ENCODE measurements at places on chromosomes 5 and 9.

- DNase-seq: no peak
These were observed 117.4 kb downstream of the NPR3 start for GRCh38 chr5:32828492-32828891.

GRCh38 chr5:179679014-179679674 lies 1.7 kb downstream of the CBY3 start:
- DNase-seq: peak; percentile 54

- no peak for DNase-seq
These were observed 14.0 kb downstream of the SNX18 start for GRCh38 chr5:54531546-54531945.

- no peak for DNase-seq
These were observed 566 bp downstream of the IRX2 start for GRCh38 chr5:2750758-2751464.

DNA sequence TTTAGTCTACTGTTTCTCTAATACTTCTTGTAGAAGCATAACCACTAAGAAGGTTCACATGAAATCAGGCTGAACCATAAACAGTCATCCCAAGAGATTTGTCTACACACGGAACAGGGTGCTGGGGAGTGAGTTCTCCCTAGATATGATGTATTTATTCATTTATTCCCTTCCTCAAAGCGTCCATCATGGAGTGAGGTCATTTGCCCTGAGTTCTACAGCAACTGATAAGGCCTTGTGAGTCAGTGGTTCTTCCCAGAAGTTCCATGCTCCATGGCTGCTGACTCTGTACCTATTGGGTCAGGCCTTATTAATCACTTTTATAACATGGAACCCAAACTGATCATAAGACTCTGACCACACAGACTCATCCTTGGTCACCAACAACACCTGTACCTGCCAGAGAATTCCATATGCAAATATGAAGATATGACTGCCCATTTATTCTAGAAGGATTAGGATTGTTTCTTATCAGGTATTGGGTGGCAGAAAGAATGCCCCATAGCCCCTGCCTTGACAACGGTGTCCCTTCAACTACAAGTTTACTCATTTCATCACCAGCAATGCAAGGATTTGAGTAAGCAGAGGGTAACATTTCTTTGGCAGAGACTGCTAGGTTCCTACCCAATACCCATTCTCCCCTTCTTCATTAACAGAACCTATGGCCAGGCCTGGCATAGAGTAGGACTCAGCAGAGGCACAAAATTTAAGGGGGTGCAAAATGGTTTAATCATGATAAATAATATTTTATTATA lies 118.1 kb downstream of the LHFPL2 start:
- DNase-seq: no peak

GRCh38 chr5:116011046-116011445 lies 21.2 kb upstream of the ARL14EPL start:
- no peak for DNase-seq

DNA sequence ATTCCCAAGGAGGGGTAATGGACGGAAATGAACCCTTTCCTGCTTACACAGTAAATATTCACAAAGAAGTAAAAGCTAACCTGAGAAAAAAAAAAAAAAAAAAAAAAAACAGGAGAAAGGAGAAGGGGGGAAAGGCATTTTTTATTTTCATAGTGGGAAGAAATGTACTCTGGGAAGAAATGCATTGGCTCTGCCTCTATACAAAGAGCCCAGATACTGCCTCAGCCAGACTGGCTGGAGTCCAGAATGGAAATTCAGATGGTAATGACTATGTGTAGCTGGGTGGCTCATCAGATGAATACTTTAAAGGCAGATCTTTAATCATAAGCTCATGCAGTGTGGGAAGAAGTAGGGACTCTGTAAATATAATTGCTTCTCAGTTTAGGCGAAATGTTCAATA lies 124.9 kb upstream of the ZNF608 start:
- no peak for DNase-seq

GRCh38 chr9:131467214-131467935 lies 35.3 kb upstream of the POMT1 start:
- no peak for DNase-seq

DNA sequence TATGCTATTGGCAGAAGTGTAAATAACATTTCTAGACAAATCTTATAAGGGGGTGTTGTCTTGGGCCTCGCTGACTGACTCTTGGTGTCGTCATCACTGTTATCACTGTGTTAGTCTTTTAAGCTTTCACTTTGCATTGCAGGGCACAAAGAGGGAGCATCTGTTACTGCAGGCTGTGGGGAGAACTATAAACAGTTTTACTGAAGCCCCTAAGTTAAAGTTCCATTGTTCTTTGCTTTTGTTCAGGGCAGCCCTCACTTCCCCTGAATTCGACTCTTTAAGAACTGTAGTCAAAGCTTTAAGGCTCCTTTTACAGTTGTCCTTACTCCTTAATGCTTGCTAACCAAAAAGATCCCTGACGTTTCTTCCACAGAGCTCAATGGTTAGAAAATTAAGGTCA lies 605.0 kb downstream of the RAB3C start:
- no peak for DNase-seq

DNA sequence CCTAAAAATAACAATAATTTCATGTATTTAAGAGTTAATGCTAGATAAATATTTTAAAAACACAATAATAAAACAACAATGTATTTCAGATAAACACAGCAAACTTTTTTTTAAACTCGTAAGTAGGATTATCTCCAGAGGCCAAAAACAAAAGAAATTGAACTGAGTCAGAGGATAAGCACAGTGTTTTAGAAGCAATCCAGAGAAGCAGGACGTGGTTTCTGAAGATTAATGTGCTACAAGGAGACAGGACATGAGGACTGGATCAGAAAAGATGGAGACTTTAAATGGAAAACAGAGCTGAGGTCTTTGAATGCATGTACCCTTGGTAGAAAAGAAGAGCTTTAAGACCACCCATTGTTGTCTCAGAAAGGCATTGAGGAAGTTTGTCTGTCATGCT lies 491.2 kb upstream of the TLE4 start:
- DNase-seq: no peak

DNA sequence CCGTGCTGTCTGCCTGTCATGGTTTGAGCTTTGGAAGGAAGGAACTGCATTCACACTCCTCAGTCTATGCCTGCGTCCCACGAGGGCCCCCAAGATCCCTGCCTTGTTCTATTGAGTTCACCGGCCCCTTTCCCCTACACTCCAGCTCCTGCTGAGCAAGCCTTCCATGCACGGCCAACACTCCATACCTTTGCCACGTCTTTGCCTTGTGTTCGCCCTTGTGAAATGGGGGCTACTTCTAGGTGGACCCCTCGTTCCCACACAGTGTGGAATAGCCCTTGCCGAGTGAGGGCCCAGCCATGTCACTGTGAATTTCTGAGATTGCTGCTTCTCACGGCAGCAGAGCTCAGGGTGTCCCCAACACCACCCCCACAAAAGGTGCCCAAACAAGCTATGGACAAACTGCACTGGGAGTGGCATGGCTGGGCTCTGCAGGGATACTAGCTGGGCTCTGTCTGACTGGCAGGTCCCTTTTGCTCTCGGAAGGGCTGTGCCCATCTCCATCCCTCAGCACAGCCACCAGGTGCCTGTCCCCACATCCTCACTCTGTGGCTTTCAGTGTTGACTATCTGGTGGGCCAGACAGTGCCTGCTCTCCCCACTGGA lies 67.9 kb upstream of the ADAMTS2 start:
- DNase-seq: no peak

DNA sequence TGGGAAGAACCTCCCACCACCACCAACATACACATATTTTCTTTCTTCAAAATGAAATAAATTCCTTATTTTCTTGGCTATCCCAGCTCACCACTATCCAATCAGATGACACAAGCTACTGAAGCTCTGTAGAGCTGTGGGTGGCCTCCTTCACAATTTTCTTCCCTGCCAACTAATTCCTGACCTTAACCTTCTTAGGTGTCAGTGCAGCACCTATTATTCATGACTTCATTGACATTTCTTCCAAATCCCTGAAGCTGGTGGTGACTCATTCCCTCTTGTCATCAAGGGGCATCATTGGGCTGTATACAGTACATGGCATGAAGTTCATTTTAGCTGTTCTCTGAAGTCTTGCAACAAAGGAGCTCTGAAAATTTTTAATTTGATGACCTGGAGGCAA lies 42.0 kb upstream of the ADRA1B start:
- no peak for DNase-seq

- DNase-seq: no peak
These were observed 4.3 kb downstream of the FYB1 start for GRCh38 chr5:39214912-39215709.

GRCh38 chr5:132016721-132017250 lies 5.3 kb upstream of the ACSL6 start:
- no peak for DNase-seq

DNA sequence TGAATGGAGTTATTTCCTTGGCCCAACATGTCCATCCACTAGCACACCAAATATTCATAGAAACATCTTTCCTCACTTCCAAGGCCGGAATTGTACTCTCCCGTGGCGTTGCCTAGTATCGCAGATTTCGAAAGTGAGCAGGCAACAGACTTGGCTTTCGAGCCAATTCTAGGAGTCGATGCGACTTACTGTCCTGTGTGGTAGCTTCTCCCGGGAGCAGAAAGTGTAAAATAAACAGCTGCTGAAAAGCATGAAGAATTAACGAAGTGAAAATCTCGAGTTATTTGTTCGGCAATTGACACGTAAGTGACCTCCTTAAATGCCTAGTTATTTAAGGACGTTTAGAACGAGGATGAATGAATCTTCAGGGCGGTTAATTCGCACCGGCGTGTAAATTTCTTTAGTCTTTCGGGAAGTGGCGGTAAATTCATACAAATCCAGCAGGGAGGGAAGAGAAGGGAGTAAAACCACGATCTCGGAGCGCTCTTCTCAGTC lies 449 bp upstream of the PCSK5 start:
- no peak for DNase-seq

DNA sequence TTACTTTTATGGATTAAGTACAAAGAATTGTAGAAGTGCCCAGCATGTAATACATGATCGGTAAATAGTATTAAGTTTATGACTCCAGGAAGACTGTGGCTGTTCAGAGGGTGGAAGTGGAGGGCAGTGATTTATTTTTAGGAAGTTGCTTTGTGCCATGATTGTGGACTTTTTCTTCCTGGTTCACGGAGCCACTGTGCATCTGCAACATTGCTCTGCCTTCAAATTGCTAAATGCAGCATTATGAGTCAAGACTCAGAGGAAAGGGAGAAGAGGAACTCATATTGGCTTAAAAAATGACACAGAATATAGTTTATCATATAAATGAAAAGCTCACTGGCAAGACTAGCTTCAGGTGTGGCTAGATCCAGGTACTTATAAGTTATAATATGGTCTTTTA lies 301.5 kb downstream of the KCTD16 start:
- no peak for DNase-seq

DNA sequence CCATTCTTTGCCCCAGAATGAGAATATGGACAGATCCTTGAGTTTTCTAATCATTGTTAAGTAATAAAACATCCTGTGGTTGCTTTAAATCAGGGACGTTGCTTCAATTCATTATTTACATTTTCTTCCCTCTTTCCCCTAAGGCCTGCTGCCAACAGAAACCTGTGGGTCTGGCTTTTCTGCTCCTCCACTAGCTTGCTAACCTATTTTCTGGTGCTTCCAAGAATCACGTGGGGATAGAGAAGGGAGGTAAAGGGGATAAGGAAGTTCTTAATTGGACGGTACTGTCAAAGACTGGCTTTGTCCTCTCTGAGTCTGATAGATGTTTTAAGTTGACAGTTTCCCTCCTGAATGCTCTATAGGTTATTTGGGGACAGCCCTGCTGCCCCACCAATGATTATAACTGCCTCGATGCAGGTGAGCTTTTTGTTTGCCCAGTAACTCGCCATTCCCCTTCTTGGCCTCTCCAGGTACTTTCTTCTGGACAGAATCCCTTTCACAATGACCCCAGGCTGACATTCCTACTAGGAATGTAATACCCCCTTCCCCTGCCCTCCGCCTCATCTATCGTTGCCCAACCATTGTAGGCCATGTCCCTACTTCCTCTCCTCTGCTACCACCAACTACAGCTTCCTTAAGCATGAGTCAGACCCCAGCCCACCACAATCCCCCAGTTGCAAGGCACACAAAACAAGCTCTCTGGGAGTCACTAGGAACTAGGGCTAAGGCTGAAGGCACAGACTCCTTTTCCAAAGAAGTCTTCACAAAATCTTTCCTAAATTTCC lies 19.9 kb upstream of the CPEB4 start:
- no peak for DNase-seq

DNA sequence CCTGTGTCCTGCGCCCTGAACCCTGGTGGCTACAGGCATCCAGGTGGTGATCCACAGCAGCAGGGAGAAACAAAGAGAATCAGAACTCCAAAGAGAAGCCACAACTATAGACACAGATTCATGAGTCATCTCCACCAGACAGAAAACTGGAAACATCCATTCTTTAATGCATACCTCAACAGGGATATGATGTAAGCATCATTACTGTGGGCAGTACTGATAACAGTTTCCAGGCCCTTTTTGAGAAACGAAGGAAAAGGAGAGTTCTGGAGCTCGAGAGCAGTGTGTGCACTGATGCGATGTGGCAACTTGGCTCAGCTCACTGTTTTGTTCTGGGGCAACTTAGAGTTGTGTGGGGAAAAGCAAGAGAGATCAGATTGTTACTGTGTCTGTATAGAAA lies 215.6 kb upstream of the ADAMTS16 start:
- no peak for DNase-seq

DNA sequence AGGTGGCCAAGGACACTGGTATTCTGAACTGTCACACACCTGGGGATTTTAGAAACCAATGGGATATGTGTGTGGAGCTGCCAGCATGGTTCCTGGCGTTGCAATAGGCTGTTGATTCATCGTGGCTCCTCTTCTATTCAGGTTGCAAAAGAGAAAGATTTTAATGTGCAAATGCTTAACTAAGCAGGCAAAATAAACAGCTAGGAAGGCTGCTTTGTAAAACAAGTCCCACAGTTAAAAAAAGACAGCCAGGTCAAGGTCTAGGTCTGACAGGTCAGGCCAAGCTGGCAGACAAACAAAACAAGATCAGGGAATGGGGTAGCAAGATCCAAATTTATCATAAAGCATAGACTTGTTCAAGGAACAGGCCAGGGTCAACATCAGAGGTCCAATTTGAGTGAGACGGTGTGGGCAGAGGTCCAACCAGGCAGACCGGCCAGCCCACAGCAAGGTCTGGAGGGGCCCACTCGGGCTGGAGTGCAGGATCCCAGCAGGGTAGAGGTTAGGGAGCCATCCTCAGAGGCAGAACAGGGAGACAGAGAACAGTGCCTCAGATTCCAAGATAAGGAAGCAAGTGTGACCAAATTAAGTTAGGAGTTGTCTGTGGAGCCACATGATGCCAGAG lies 45.6 kb downstream of the SUB1 start:
- DNase-seq: no peak

DNA sequence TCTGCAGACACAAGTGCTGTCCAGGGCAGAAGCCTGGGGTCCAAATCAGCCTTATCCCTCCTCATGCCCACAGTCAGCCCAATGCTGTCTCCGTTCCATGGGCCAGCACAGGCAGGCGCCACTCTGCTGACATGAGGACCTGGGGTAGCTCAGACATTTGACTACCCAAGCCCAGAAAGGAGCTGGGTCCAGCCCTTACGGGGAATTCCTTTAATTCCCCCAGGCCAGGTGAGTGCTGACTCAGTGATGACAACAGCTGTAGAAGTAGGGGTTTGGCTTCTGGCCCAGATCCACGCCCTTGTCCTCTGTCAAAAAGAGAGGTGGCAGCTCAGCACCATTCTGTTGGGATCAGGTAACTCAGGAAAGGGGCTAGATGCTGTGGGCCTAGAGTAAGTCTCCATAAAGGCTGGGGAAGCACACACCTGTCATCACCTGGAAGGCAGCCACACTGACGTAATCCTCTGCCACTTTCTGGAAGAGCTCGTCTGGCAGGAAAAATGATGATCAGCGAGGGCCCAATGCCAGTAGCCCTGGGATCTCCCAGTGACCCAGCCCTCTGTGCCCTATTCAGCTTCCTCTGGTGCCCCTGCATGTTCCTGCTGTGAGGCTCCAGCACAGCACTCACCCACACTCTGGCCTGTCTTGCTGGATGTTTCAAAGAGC lies 1.9 kb downstream of the RAB24 start:
- DNase-seq: no peak
